NCI-H2107 (cell line): ENCODE measurements at places on chromosomes 6 and 20.

- DNase-seq = no peak
Measured at GRCh38 chr20:45484676-45485075, 15.1 kb downstream of the WFDC2 start.

- no peak for DNase-seq
Measured at GRCh38 chr6:128174724-128175123, 273.9 kb upstream of the THEMIS start.

- no peak for DNase-seq
Measured at GRCh38 chr6:83378621-83379388, 52.0 kb downstream of the ME1 start.

DNA sequence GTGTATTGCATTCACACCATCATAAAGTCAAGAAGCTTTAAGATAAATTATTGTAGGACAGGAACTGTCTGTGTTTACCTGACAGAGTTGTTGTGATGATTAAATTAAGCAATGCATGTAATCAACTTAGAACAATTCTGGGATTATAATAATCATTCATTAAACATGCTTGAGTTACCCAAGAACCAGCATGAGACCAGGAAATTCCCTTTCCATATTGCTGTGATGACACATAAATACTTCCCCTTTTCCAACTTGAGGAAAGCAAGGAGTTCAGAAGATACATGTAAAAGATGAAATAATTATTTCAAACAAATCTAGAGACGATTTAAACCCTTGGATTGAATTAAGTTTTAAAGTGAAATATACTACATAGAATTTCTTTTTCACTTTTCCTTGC, 404.4 kb downstream of the GJA1 start:
- no peak for DNase-seq

GRCh38 chr20:3557237-3557785, 86.5 kb downstream of the ATRN start:
- no peak for DNase-seq

DNA sequence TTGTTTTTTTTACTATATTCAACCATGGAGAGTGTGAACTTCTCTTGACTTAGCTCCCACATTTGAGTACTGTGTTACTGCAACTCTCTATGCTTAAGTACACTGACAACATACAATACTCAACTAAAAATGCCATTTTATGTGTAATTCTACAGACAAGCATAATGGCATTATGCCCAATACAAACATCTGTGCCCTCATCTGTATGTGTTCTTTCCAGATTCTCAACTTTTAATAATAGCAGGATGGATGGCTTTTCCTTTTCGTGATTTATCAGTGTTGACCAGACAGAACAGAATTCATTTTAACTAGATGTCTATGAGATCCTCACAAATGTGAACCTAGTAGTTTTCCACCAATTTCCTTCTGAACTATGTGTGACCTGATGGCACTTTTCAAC, 84.2 kb upstream of the MARCKS start:
- no peak for DNase-seq

GRCh38 chr6:114064862-114065261, 93.9 kb upstream of the HDAC2 start:
- DNase-seq = no peak
